ENCODE measurements at places on chromosomes 7 and 10.
A peak's percentile ranks its signal among the peaks of the same experiment; 100 is the strongest.

DNA sequence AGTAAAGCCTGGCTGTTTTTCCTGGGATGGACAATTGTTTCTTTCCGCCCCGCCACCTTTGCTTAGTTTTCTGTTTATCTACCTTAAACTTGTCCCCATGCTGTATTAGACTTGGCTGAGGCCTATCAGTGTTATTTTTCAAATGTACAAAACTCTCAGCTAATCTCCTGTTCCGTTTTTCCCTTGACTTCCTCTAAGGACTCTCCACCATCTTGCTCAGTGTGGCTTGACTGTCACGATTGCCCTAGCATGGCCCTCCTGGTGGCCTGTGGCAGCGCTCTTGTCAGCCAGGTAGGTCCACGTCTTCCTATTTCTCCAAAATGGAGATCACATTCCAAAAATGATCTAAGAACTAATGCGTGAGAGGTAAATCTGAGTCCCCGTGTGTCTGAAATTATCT is 36.7 kb downstream of the BAIAP2L1 start:
- no peak for DNase-seq

DNA sequence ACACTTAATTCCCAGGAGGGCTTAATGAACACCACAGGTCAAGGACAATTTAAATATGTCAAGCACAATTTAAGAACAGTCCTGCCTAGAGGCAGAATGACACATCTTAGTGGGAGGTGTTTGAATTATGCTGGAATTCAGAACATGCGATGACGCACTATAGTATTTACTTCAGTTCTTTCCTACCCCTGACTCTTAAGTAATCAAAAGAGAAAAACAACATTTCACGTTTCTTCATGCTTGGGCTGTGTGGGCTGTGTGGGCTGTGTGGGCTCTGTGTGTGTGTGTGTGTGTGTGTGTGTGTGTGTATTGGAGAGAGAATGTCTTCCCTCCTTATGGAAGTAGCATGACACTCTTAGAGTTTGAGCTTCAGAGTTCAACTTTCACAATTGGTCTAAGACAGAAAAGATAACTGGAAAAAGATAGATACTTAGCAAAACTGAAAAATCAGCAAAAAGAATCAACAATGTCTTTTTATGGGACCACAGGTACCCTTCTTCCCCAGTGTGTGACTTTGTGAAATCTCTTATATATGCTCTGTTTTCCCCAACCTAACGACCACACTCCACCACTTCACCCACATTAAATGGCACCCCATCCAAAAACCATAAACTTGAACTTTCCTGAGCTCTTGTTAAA is 33.7 kb upstream of the CABCOCO1 start:
- DNase-seq: no peak

- peak; percentile 70 for DNase-seq
These were observed 1.9 kb downstream of the TTYH3 start for GRCh38 chr7:2633538-2634266.

- no peak for DNase-seq
These were observed 71.6 kb downstream of the HERPUD2 start for GRCh38 chr7:35623381-35623780.

DNA sequence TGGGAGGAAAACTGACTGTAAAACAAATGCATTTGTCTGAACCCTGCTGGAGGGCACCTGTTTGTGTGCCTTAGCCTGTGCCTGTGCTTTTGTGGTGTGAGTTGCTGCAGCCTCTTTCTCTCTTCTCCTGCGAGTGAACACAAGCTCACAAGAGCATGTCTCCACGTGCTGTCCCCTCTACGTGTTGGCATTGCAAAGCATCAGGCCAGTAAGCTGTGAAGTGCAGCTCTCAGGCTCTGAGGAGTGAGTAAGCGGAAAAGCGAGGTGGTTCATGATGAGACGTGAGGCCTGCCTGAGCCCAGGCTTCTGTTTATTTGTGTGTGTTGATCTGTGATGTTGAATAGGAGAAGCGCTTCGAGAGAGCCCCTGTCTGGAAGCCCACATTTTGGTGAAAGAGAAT is 85.6 kb upstream of the PDCD4 start:
- no peak for DNase-seq

Data from retina (tissue), 1 donor.